ENCODE measurements at places on chromosomes 12 and 14.

DNA sequence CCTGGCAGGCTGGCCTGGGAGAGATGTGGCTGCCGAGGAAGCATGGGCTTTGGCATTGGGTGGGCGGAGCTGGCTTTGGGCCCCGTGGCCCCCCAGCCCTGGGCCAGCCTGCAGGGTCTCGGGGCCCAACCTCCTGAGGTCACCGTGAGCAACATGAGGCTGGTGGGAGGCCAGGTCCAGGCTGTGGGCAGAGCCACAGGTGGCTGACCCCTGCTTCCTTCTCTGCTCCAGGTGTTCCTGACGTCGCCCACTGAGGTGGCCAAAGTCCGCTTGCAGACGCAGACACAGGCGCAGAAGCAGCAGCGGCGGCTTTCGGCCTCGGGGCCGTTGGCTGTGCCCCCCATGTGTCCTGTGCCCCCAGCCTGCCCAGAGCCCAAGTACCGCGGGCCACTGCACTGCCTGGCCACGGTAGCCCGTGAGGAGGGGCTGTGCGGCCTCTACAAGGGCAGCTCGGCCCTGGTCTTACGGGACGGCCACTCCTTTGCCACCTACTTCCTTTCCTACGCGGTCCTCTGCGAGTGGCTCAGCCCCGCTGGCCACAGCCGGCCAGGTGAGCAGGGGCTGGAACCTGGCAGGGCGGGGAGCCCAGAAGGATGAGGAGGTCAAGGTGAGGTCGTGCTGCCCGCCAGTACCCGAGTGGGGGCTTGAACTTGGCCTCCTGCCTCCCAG lies 5.5 kb downstream of the SLC25A47 start:
- DNase-seq, result no peak

DNA sequence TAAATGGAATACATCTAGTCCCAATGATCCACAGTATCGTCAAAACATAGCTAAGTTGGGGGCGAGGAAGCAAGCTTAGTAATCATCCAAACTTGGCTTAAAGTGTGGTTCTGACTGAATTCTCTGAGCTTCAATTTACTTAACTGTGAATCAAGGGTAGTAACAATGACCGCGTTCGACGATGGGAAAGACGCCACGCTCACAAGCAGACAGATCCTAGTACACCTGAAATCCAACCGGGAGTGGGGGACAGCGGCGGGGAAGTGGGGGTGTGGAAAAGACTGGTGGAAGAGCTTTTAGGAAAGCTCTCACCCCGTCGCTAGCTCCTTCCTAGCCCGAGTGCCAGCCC lies 433 bp downstream of the COX16 start:
- peak; percentile 38 for DNase-seq

GRCh38 chr12:42631513-42631912 lies 42.0 kb upstream of the PRICKLE1 start:
- no peak for DNase-seq

GRCh38 chr12:50221228-50222008 lies 54.2 kb upstream of the CERS5 start:
- DNase-seq, result peak; percentile 73

- DNase-seq, result no peak
These were observed at the start of gene TEX52 for GRCh38 chr12:2857021-2857431. TSS of gene TEX52 (minus strand) at chr12:2857039. CDS start at chr12:2857026, 13 bp downstream.

DNA sequence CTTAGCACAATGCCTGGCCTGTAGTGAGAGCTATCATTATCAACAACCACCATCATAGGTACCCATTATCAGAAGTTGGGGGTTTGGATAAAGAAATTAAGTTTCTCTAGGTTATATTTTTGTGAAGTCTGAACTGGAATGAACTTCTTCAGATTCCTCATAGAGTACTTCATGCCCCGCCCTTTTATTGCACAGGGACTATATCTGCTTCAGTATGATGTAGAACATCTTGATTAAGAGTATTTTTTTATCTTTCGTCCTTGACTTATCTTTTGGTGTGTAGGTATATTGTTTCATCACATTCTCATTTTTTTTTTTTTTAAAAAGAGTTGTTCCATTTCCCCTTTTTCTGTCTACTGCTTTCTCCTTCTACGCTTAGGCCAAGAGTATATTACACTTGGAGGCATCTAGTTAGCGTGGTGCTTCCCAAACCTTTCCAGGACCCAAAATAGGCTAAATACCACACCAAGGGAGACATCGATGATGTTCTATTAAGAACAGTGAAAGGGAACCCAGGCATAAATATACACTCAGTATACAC lies 467.5 kb downstream of the ZFP36L1 start:
- DNase-seq, result no peak

DNA sequence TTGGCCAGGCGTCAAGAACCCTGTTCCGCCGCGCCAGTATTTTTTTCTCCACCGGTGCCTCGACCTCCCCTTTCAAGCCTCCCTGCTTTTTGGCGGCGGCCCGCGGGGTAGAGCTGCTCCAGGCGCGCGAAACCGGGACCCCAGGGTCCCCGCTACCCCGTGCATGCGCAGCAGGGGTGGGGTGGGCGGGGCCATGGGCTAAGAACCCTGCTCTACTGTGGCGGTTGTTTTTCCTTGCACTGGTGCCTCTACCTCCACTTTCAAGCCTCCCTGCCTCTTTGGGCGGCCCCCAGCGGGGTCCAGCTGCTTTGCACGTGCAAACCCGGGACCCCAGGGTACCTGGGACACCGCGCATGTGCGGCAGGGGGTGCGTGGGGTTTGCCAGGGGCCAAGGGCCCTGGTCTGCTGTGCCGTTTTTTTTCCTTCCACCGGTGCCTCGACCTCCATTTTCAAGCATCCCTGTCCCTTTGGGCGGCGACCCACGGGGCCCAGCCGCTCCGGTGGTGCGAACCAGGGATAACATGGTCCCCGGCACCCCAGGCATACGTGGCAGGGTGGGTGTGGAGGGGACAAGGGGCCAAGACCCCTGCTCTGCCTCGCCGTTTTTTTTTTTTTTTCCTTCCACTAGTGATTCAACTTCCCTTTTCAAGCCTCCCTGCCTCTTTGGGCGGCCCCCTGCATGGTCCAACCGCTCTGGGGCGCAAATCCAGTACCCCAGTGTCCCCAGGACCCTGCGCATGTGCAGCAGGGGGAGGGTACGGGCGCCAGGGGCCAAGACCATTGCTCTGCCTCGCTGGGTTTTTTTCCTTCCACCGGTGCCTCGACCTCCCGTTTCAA lies 326.8 kb downstream of the ALG10 start:
- DNase-seq, result peak; percentile 11

DNA sequence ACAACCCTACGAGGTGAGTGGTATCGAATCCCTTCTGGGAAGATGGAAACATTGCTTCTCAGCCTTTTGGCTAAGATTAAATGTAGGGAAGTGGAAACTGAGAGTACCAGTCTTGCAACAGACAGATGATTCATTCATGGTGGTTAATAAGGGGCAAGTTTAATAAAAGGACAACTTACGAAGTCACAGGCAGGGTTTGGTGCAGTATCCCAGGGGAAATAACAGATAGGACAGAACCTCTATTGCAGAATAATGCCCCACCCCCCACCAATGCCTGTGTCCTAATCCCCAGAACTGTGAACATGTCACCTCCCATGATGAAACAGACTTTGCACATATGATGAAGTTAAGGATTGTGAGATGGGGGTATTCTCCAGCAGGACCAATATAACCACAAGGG lies 212.5 kb downstream of the TBX5 start:
- no peak for DNase-seq

DNA sequence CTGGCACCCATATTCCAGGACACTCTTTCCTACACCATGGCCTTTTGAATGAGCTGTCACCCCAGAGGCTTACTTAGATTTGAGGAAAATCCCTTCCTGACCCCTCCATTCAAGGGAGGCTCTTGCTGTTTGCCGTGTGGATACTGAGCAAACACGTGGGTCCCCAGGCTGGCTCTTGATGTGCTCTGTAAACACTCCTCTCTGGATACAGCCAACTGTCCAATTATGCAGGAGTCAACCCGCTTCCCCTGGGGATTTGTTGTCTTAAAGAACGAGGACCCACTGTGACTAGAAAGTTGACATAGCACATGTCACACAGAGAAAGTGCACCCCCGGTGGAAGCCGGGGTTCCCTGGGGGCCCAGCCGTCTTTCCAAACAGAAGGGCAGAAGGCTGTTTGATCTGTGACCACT lies 75.8 kb upstream of the CEP83 start:
- no peak for DNase-seq

DNA sequence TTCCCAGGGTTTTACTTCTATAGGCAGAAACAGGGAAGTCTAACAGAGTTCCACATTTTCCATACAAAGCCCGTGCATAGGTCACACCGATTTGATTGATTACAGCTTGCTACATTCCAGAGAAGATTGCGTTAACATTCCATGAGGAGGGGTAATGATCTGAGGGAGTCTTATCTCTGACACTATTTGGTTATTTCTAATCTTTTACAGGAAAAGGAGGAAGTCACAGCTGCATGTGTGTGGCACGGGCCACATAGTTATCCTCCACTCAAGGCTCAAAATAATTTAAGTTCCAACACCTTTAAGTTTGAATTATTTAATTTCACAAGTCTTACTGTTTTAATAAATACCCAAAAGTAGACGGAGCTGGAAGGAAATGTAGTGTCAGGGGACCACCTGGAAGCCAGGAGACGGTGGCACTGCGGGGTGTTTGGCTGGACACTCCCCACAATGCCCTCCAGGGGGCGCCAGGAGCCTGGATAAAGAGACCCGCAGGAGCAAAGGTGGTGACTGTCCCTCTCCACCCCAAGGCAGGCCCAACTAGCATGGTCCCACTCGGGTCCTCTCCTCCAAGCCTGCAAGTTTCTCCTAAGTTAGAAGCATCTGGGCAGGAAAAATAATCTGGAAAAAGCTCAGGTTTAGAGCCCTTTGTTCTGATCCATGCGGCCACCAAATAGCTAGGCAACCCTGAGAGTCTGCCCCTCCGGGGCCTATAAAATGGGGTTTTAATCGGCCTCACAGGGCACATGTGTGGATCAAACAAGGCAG lies 20.2 kb downstream of the KRT8 start:
- DNase-seq, result peak; percentile 80

DNA sequence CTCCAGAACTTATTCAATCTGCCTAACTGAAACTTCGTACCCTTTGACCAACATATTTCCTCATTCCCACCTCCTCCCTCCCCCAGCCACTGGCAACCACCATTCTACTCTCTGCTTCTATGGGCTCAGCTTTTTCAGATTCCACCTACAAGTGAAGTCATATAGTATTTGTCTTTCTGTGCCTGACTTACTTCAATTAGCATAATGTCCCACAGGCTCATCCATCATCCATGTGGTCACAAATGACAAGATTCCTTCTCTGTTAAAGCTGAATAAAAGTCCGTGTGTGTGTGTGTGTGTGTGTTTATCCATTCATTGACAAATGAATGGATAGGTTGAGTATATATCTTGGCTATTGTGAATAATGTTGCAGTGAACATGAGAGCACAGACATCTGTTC lies 1.3 kb upstream of the C14orf39 start:
- DNase-seq, result no peak
